ENCODE measurements at places on chromosomes 7 and 10. TPM values are rescaled to one million over a fixed set of nuclear protein-coding genes. Genes with fewer than 3 reads are reported as not detected.

DNA sequence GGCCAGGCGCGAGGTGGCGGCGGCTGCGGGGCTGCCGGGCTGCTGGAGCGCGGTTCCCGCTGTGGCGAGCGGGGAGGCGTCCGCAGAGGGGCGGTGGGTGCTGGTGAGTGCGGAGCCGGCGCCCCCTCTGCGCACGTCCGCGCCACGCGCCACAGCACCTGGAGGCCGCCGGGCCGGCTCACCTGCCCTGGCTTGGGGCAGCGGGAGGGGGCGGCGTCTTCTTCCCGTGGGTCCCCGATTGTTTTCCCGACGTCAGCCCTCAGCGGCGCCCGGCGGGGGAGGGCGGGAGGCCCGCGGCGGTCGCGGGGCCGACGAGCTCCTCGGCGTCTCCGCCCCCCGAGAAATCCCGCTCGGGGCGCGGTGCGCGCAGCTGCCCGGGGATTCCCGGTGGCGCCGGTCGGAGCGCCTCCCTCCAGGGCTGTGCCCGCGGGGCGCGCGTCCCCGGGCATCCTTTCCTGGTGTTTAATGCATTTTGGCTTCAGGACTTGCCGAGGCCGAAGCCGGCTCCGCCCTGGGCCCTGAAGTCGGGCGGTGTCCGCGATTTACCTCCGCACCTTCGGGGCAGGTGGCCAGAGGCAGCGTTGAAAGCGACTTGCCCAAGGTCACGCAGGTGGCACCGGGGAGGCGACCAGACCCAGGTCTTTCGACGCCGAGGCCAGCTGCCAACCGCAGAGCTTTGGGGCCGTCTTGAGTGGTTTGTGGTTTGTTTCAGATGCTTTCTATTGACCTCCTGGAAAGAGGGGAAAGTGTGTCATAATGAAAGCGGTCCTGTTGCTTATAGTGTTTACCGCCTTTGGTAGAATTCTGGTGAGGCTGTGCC, 561 bp downstream of the PLEKHA1 start:
- H3K4me3 ChIP-seq = peak overlapping the region; percentile 78
- peak; percentile 79 for DNase-seq
- H3K4me1 ChIP-seq = peaks cover 20% of the 10 kb centered on the region
- no peaks in the 10 kb centered on the region for H3K27me3 ChIP-seq
- H3K27ac ChIP-seq = peak overlapping the region; percentile 88
- no peaks in the 10 kb centered on the region for H3K36me3 ChIP-seq

DNA sequence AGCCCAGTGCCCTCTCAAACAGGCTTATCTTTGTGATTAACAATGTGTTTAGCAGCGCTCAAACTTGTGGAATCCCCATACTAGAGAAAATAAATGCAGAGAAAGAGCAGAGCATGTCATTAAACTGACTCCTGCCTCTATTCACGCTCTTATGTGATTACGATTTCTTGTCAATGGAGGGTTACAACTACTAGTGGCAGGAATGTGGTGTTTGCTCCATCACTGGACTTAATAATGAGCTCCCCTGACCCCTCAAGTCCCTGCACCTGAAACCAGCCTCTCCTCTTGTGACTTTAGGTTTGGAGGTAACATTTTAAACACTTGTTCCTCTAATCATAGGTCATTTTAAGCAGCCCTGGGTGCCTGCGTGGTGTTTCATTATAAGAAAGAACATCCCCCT, 121.9 kb downstream of the PLPP4 start:
- H3K36me3 ChIP-seq = no peaks in the 10 kb centered on the region
- no peaks in the 10 kb centered on the region for H3K27me3 ChIP-seq
- no peaks in the 10 kb centered on the region for H3K4me1 ChIP-seq

DNA sequence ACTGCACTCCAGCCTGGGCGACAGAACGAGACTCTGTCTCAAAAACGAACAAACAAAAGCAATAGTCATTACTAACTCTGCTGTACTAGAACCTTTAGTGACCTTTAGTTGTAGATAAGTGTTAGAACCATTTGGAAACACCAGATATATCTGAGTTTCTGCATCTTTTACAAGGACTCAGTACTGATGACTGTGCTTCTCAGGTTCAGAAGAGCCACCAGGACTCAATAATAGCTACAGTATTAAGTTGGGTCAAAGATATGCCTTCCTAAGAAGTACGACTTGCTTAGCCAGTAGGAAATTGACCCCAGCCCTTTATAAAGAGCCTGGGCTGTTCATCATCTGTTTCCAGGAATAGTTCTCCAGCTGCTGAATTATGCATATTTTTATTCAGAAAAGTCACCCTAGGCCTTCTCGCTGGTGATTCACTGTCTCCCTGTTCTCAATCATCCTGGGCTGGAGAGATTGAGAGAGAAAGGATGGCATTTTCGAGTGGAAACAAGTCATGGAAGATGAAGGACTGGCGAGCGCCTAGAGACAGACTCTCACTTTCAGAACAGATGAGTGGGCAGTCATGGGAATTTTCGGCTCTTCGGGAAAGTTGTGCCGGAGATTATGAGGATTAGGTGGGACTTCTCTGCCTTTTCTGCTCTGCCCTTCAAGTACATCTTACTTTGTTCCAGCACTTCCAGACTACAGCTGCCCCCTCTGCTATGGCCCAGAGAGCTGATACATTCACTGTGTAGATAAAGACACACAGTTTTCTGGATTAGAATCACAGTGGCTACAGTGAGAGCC, 316.1 kb downstream of the CCDC3 start:
- H3K36me3 ChIP-seq = no peaks in the 10 kb centered on the region
- no peak overlapping the region for H3K27ac ChIP-seq
- no peaks in the 10 kb centered on the region for H3K4me1 ChIP-seq
- DNase-seq = no peak
- no peaks in the 10 kb centered on the region for H3K27me3 ChIP-seq

The ABLIM1 gene
- 87.7 TPM for total RNA-seq
